Activated CD8-positive, alpha-beta memory T cell treated with anti-CD3 and anti-CD28 coated beads, Interleukin-2, amount 50 U/mL, for 48 hours (primary cell): ENCODE measurements at places on chromosomes 11 and 22.

- DNase-seq, result no peak
These were observed 6.8 kb downstream of the CABP7 start for GRCh38 chr22:29726512-29727130.

GRCh38 chr11:16454289-16454863 lies 98.0 kb upstream of the SOX6 start:
- no peak for DNase-seq

DNA sequence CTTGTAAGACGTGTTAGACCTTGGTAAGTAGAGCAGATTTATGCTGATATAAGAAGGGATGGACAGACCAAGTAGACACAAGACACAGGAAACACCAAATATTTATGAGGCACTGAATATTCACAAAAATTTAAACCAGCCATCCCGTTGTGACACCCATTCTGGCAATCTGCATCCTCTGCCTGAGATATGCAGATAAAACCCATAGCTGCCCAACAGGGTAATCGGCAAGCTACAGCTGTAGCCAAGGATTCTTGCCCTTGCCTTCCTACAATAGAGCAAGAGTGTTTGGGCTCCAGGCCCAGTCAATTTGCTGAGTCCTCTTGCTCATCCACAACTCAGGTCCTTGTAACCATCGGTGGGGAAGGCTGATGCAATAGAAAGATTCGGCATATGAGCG lies 18.5 kb upstream of the MPZL2 start:
- no peak for DNase-seq

- peak; percentile 83 for DNase-seq
These were observed 3.3 kb upstream of the GRK2 start for GRCh38 chr11:67262731-67263675.

- DNase-seq, result no peak
These were observed 64.2 kb downstream of the MICAL2 start for GRCh38 chr11:12174477-12175143.

- DNase-seq, result no peak
These were observed 31.7 kb downstream of the TPCN2 start for GRCh38 chr11:69080257-69080995.

- DNase-seq, result no peak
These were observed 1.5 kb downstream of the WNT7B start for GRCh38 chr22:45975164-45976161.

DNA sequence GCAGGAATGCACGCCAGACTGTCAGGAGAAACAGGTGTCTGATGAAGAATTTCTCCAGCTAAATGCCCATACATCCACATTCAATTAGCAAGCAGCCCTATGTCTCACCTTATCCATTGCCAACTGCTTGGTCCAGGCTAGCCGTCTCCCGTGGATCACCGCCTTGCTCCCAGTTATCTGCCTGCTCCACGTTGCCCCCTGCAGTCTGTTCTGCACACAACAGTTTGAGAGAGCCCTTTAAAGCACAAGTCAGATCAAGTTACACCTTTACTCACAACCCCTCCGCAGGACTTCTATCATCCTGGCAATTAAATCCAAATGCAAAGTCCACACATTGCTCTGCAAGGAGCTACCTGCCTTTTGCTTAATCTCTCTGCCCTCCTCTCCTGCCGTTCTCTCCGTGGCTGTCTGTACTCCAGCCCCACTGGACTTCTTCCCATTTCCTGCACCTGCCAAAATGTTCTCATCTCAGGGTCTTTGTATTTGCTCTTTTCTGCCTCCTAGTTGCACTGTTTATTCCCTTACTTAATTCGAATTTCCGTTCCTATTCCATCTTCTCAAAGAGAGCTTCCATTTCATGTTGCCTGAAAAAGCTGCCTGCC lies 185.3 kb upstream of the LARGE1 start:
- DNase-seq, result peak; percentile 54
